HFFc6 (cell line): ENCODE measurements at places on chromosomes 6 and 20. TPM values are rescaled to one million over a fixed set of nuclear protein-coding genes. Genes with fewer than 3 reads are reported as not detected.

The STMND1 gene
- 0.11 TPM in 1 of 3 replicates, not detected in the others for total RNA-seq

The CCN6 gene
- not detected in 3 replicates for total RNA-seq

GRCh38 chr20:44350567-44350966 is 4.9 kb upstream of the HNF4A start:
- DNase-seq, result no peak

GRCh38 chr6:136345145-136345544 is 55.5 kb upstream of the BCLAF1 start:
- DNase-seq, result no peak

DNA sequence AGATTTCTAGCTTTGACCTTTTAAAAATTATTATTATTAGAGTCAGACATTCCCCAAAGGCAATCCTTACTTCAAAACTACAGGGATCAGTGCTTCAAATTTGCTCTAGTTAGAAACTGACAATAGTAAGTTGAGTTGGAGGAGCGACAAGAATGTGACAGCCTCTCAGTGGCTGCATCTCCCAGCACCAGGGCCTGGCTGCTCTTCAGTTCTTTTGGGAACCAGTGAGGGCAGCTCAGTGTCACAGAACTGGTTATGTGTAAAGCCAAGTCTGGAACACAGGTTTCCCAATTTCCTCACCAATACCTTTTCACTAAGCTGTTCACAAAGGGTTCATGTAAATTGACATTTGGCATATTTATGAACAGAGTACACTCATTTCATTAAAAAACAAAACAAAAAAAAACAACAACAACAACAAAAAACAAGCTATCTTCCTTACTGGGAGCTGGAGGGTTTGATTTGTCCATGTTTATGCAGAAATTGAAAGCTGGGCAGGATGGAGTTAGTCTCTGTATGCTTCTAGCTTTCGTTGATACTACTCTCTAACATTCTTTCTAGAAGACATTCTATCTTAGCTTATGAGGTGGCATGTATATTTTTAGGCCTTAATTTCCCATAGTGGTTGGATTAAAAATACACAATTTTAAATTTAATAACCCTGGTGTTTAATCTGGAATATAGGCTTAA is 95.0 kb downstream of the SAMD5 start:
- no peak for DNase-seq

- DNase-seq, result no peak
These were observed 76.1 kb upstream of the HSF2 start for GRCh38 chr6:122323361-122323760.
